Right cardiac atrium (tissue), 5 donors: ENCODE measurements at places on chromosomes 13 and 19. TPM values are rescaled to one million over a fixed set of nuclear protein-coding genes. Genes with fewer than 3 reads are reported as not detected.

Gene MBD3L2
- total RNA-seq, result not detected

Gene YJEFN3
- total RNA-seq, result 1.6 TPM

Gene SBK2
- total RNA-seq, result 205 TPM

Gene ZNF541
- not detected for total RNA-seq

Gene PTH2
- not detected for total RNA-seq

Gene PRR36
- 0.34 TPM for total RNA-seq

Gene OLFM4
- total RNA-seq, result 0.26 TPM

Gene CDC42EP5
- 12.4 TPM for total RNA-seq

Gene GPR4
- 5.6 TPM for total RNA-seq

Gene C13orf42
- not detected for total RNA-seq

Gene ATP11A
- total RNA-seq, result 100 TPM

Gene CYP2A6
- not detected for total RNA-seq

Gene ZNF471
- total RNA-seq, result 5.7 TPM

Gene BRCA2
- 0.51 TPM for total RNA-seq
